Right ventricle myocardium superior (tissue), 1 donor: ENCODE measurements at places on chromosomes 3 and 15.

- no peak for DNase-seq
Observed at GRCh38 chr15:86247249-86247955, 167.7 kb downstream of the AGBL1 start.

- DNase-seq: no peak
Observed at GRCh38 chr15:64739577-64740143, 35.7 kb downstream of the RBPMS2 start.

DNA sequence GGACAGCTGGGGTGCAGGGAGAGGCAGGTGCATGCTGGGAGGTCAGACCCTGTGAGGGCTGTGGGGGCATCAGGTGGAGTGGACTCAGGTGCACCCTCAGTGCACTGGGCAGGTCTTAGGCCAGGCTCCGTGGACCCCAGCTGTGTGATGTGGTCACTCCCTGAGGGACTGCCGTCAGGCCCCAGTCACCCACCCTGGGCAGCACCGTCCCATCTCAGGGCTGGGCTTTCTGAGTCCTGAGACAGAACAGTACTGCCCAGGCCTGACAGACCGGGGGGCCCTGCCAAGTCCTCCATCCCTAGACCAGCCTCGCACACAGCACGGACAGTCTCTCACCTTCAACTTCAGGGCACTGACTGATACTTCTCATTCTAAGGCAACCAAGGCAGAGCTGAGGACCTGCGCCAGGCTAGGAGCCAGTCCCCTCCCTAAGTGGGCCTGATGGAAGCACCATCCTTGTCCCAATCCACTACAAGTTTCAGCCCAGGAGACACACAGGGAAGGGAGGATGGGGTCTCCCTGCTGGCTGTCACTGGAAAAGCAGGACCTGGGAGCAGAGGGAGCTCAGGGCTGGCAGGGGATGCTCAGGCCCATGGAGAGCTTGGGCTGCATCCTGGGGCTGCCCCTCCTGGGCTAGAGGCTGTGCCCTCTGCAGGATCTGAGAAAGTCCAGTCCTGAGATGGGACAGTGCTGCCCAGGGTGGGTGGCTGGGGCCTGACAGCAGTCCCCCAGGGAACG is 86.3 kb downstream of the LMLN start:
- DNase-seq: no peak

- DNase-seq: peak; percentile 63
Observed at GRCh38 chr15:90062023-90062442, 40.2 kb downstream of the IDH2 start.

GRCh38 chr3:134216191-134216764 is 34.4 kb downstream of the RYK start:
- no peak for DNase-seq

GRCh38 chr3:49803465-49804140 is 542 bp downstream of the INKA1 start:
- peak; percentile 53 for DNase-seq

- no peak for DNase-seq
Observed at GRCh38 chr15:35546511-35547381, 781 bp upstream of the DPH6 start.

- DNase-seq: no peak
Observed at GRCh38 chr15:62244762-62245161, 79.7 kb upstream of the C2CD4B start.

DNA sequence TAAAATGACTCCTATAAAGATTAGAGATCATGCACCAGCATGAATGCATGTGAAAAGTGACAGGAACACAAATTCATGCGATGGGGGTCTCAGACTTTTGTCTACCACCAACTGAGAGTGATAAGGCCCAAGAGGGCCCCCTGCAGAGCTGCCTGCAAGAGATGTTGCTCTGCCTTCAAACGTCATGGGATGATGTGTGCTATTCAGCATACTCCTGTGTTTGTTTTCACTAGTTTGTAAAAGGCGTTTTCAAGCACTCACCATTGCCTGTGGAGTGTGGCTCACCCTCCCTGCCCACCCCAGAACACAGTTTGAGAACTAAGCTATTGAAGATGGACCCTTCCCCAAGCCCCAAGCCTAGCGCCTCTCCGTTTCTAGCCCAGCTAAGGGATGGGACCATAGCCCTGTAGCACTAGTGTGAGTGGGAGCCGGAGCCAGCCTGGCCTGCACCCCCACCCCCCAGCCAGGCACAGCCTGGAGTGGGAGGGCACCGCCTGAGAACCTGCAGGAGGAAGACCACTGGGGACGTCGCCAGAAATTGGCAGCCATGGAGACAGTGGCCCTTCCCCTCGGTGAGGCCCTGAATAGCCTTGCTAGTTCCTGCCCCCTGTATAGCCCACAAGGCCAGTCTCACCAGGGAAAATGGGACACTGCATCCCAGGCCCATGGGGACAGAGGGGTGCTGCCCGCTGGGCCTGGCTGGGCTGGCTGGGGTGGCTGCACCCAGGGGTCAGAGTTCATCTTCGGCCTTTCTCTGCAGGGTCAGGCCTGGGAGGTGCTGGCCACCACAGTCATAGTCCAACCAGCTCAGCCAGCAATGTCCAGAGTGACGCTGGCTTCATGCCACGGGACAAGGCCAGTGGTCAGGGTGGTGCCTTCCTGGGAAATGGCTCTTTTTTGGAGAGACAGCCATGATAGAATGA is 22.6 kb upstream of the KLF13 start:
- no peak for DNase-seq

GRCh38 chr3:126998728-126999127 is 15.8 kb downstream of the PLXNA1 start:
- no peak for DNase-seq

GRCh38 chr3:40980467-40980866 is 218.8 kb upstream of the CTNNB1 start:
- DNase-seq: no peak

DNA sequence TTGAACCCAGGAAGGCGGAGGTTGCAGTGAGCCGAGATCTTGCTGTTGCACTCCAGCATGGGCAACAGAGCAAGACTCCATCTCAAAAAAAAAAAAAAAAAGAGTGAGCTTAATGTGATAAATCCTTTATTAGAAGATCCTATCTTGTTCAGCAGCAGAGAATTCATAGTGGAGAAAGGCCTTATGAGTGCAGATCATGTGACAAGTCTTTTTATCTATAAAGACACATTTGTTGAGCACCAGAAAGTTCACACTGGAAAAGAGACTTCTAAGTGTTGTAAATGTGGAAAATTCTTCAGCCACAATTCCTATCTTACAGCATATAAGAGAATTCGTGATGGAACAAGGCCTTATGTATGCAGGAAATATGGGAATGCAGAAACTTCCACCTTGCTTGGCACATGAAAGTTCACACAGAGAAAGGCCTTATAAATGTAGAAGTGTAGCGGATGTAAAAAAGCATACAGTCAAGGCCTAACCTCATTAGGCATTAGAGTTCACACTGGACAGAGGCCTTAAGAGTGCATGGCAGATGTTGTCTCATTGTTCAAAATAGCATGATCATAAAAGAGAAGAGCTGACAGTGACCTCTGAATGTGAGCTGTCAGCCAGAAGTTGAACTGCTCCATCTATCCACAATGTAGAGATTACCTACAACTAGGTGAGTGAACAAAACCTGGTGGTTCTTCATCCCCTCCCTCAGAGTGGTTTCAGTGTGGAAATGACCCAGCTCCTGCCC is 16.7 kb downstream of the ADAM10 start:
- no peak for DNase-seq

GRCh38 chr3:43770426-43771103 is 79.8 kb downstream of the ABHD5 start:
- DNase-seq: peak; percentile 73

- DNase-seq: no peak
Observed at GRCh38 chr15:82014989-82015388, 30.8 kb downstream of the MEX3B start.

- no peak for DNase-seq
Observed at GRCh38 chr3:185900228-185900627, 37.6 kb downstream of the TRA2B start.

GRCh38 chr3:177338697-177339219 is 141.5 kb upstream of the TBL1XR1 start:
- no peak for DNase-seq

- DNase-seq: no peak
Observed at GRCh38 chr15:66587749-66588148, 22.0 kb upstream of the LCTL start.

GRCh38 chr3:75395580-75396315 is 268.4 kb upstream of the FRG2C start:
- no peak for DNase-seq

DNA sequence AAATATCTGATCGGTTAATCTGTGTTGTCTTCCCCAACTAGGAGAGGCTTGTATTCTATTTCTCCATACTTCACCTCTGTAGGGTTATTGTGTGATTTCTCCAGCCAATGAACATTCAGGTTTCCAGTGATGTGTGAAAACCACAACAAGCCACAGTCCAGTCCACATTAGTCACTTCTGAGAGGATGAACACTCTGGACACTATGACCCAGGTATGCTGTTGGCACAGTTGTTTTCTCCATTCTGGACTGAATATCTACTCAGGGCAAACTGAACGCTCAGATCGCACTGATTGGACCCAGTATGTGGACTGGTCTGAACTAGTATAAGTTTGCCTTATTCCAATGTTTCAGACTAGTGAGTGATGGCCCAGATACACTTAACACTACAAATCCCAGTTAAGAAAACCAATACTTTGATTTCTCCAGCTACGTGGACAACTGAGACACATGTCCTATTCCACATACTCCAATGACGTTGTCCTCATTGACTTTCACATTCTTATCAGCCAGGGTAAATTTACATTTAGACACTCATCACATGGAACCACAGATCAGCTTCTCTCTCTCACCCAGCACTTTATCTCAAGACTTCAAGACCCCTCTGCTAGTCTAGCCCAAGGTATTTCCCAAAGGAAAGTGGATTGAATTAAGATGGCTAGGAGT is 587.4 kb upstream of the SGO1 start:
- DNase-seq: no peak
